ENCODE measurements at places on chromosomes 13 and 19. TPM values are rescaled to one million over a fixed set of nuclear protein-coding genes. Genes with fewer than 3 reads are reported as not detected.

DNA sequence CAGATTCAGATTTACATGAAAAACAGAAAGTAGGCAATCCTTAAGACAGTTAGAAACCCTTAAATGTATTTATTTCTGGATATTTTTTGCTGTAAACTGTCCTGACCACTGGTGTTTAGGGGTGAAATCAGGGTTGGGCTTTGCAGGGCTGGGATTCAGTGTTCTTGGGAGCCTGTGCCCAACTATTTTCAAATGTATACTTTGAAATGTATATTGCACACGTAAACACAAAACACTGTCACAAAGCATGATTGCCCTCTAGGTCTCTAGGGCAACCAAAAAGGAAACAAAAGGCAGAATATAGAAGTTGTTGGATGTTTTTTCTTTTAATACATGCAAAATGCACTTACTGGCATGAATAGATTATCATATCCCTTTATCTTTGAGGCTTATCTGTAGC lies 1185.4 kb downstream of the DIAPH3 start:
- DNase-seq: no peak

DNA sequence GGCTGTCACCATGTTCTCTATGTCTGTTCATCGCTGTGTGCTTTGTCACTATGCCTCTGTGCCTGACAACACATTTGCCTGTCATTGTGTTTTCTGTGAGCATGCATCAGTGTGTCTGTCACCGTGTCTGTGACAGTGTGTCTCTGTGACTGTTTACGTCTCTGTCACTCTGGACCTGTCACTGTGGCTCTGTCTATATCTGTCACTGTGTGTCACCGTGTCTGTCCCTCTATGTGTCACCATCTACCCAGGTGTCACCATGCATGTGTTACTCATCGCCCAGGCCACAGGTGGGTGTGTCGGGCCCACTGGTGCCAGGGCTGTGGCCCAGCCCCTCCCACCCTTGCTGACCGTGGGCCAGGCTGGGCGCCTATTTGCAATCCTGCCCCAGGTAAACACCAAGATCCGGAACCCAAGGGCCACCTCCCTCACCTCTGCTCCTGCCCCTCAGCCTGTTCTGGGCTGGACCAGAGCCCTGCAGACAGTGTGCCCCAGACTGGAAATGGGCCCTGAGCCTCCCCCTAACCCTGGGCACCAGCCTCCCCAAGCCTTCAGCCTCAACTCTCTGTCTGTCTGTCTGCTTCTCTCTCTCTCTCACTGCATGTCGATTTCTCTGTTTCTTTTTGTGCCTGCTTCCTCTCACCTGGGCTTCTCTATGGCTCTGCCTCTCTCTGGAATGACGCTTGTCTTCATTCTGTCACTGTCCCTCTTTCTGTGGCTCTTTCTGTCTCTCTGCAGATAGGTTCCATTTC lies 7.7 kb downstream of the IRF2BP1 start:
- DNase-seq: no peak

DNA sequence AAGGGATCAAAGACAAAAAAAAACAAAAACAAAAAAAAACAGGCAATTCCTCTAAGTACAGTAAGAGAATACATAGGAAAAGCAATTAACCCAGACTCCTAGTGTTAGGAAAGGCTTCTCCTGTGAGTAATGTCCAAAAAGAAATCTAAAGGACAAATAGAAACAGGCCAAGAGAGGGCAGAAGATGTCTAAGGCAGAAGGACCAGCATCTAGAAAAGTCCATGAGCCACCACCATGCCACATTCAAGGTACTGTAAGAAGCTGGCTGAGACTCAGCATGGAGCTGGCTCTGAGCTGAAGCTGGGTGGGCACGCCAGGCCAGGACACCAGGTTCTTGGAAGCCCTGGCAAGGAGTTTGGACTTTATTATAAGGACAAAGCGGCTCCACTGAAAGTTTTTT lies 118.1 kb upstream of the FRY start:
- no peak for DNase-seq

DNA sequence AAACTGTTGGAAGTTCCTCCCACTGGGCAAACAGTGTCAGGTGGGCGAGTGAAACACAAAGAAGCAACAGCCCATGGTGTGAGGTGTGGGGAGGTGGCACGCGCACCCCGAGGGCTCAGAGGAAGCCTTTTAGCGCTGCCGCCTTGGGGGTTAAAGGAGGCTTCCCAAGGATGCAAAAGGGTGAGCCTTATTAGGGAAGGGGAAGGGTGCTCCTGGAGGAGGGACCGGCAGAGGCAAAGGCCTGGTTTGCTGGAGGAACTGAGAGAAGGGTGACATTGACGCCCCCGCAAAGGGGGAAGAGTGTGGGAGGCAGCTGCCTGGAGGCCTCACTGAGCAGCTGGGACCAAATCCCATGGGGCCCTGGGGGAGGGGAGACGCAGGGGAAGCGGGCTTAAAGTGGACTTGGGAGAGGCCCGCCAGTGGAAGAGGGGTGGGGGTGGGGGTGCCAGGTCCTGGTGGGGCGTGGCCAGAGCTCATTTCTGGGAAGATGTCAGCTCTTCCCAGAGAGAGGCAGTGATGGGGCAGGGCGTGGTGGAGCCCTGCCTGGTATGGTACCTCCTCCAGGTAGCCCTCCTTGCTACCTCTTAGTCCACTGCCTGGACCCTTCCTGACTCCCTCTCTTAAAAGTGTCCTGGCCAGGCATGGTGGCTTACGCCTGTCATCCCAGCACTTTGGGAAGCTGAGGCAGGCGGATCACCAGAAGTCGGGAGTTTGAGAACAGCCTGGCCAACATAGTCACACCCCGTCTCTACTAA lies 12.0 kb upstream of the FCHO1 start:
- DNase-seq: no peak

GRCh38 chr13:76809389-76809788 lies 76.8 kb downstream of the KCTD12 start:
- no peak for DNase-seq

DNA sequence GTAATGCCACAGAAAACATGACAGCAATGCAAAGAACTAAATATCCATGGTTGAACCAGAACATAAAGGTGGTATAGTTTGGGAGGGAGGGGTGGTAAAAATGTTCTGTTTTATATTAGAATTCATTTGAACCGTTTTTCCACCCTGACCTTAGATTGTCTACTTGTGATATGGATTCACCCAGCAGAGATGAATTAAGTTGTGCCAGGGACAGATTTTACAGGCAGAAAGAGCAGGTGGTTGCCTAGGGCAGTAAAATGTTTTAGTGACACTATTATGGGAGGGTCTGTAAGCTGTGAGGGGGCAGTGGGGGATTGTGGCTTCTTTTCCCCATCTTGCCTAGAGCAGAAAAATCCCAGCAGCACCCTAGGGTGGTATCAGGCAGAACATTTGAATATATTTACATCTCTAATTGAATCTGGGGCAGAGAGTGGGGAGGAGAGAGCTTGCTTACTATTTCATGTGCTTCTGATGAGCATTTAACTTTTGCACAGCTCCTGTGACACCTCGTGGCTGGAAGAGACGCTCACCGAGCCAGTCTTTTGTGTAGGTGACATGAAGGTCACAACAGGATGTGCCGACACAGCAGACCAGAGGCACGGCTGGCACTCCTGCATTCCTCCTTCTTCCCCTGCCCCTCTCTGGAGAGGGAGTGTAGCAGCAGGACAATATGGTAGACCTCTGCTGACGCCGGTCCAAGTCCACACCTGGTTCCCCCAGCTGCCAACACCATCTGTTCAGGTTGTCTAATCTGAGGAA lies 452.3 kb downstream of the IRS2 start:
- no peak for DNase-seq

GRCh38 chr13:41492432-41493260 lies 35.3 kb downstream of the RGCC start:
- no peak for DNase-seq

DNA sequence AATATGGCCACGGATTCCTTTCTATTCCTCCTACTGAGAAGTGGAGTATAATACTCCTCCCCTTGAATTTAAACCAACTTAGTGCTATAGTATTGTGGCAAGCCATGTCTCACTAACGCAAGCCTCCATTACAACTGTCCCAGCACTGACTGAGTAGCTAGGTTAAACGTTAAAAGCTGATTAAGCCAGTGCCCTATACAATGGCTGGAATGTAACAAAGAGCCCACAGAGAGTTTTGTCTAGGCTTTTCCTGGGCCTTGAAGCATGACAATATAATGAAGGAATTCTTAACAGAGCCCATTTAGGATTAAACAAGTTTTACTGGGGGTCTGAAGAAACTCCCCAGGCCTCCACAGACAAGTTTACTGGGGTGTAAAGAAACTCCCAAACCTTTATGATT lies 254.5 kb upstream of the DACH1 start:
- no peak for DNase-seq

DNA sequence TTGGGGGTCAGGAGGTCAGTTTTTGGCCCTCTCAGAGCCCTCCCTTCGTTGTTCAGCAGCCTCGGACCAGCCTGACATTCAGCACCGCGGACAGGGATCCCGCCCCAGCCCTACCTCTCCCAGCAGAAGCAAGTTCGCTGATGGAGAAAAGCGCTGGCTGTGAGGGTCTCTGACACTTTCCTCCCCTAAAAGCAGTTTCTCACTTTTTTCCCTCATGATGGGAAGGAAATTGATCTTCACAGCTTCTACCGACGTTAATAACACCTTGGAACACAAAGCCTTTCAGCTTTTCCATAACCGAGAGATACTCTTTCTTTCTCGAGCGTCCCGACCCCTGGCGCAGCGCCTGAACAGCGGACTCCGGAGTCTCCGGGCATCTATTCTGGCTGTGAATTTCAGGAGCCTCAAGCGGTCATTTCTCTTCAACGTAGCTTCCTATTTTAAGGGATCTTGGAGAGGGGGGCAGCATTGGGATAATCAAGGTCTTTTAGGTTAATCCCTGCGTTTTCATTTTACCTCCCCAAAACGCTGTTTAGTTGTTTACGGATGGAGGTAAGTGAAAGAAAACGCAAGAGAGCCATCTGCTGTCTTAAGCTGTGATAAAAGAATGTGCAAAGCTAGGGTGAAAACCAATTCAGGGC lies 467.2 kb downstream of the ITGBL1 start:
- DNase-seq: no peak

- no peak for DNase-seq
Observed at GRCh38 chr13:99481366-99481765, 19.9 kb upstream of the TM9SF2 start.

DNA sequence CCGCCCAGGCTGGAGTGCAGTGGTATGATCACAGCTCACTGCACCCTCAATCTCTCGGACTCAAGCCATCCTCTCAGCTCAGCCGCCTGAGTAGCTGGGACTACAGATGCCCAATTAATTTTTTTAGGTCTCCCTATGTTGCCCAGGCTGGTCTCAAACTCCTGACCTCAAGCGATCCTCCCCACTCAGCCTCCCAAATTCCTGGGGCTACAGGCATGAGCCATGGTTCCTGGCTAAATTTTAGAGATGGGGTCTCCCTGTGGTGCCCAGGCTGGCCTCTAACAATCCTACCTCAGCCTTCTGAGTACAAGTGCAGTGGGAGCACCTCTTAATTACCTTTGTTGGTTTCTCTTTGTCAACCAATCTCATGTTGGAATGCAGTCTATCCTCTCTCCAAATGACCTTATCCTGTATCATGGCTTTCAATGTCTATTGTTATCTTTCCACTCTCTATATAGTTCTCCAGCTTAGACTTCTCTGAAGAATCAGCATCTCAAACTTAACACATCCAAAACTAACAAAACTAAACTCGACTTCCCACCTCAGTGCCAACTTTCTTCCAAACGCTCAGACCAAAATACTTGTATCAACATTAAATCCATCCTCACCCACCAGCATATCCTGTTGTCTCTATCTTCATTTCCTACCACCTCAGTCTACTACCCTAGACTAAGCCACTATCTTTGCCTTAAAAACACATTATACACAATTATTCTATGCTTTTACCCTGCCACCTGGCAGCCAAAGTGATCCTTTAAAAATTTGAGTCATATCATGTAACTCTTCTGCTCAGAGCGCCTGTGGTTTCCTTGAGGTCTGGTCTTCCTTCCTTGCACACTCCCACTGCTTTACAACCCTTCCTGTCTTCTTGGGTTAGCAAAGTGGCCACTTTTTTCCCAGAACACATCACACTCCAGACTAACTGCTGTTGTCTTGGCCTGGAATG lies 6.7 kb downstream of the TPT1 start:
- DNase-seq: no peak

DNA sequence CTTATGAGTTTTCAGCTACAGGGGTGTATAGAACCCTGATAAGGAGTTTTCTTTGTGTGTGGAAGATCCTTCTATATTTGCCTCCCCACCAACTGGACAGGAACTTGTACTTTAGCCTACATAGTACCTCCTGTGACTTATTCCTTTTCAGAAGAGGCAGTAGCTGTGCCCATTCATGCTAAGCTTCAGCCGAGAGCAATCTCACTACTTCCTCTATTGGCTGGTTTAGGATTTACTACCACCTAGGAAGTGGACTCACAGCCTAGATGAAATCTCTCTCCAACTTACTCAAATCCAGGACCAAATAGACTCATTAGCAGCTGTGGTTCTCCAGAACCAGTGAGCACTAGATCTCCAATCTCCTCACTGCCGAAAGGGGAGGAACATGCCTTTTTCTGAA lies 2.3 kb upstream of the REX1BD start:
- no peak for DNase-seq

- no peak for DNase-seq
Observed at GRCh38 chr13:74575729-74576125, 441.5 kb upstream of the KLF12 start.

GRCh38 chr13:33403807-33404362 lies 118.3 kb upstream of the STARD13 start:
- peak; percentile 6 for DNase-seq

GRCh38 chr19:13381827-13382632 lies 124.2 kb downstream of the CACNA1A start:
- DNase-seq: no peak

- no peak for DNase-seq
Observed at GRCh38 chr19:29404951-29405727, 120.7 kb upstream of the VSTM2B start.

- DNase-seq: peak; percentile 32
Observed at GRCh38 chr19:5719274-5719960, 529 bp downstream of the LONP1 start.

The ANGPTL4 gene
- total RNA-seq: 27.5 TPM

The CCDC61 gene
- 11.1 TPM for total RNA-seq

The METTL21C gene
- not detected for total RNA-seq

The PRDX2 gene
- not detected for total RNA-seq

The SMIM44 gene
- not detected for total RNA-seq

The SELENOV gene
- total RNA-seq: not detected

The TPTE2 gene
- not detected for total RNA-seq

All from Caki2 (cell line).